Lung (tissue), 17 donors: ENCODE measurements at places on chromosomes 11 and 22. TPM values are rescaled to one million over a fixed set of nuclear protein-coding genes. Genes with fewer than 3 reads are reported as not detected.

GRCh38 chr11:112176077-112176476 is 765 bp downstream of the BCO2 start:
- no peaks in the 10 kb centered on the region for H3K36me3 ChIP-seq
- no peaks in the 10 kb centered on the region for H3K27me3 ChIP-seq
- no peak overlapping the region for H3K4me3 ChIP-seq

DNA sequence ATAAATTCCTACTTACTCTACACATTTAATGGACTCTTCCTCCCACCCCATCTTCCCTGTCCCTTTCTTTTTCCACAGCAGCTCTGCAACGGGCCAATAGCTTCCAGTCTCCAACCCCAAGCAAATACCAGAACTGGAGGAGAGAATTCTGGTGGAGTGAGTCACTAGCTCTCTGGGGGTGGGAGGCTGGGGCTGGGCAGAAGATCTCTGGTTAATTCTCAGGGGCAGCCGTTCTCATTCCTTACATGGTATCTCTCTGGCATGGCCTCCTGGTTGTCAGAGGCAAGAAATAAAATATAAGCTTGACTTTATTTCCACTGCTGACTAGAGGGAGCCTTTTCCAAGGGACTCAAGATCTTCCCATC is 90.4 kb upstream of the PARVA start:
- H3K27me3 ChIP-seq, result no peaks in the 10 kb centered on the region
- H3K36me3 ChIP-seq, result no peaks in the 10 kb centered on the region
- no peak overlapping the region for H3K4me3 ChIP-seq
- DNase-seq, result no peak

Gene MMP11
- 2.6 TPM for total RNA-seq

- H3K36me3 ChIP-seq, result no peaks in the 10 kb centered on the region
- no peak overlapping the region for H3K27ac ChIP-seq
- H3K27me3 ChIP-seq, result no peaks in the 10 kb centered on the region
- no peak for DNase-seq
These were observed 537.2 kb upstream of the API5 start for GRCh38 chr11:42774567-42774966.

DNA sequence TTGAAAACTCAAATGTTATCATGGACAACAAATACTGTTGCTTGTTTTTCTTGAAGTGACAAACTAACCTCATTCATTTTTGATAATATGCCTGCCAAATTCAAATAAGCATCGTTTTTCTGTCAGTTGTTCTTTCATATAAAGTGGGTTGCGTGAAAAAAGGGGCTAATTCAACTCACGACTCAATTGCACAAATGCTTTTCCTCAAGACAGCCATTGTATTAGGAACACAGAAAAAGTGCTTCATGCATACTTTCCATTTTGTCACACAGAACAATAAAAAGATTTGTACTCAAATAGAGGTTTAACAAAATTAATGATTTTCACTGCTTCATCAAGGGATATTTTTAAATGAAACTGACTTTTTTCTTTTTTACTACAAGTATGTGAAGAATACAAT is 94.6 kb upstream of the ALKBH3 start:
- no peak for DNase-seq
- no peak overlapping the region for H3K4me3 ChIP-seq
- H3K27me3 ChIP-seq, result no peaks in the 10 kb centered on the region
- no peaks in the 10 kb centered on the region for H3K4me1 ChIP-seq
- no peak overlapping the region for H3K27ac ChIP-seq
- peaks cover 4% of the 10 kb centered on the region for H3K36me3 ChIP-seq

DNA sequence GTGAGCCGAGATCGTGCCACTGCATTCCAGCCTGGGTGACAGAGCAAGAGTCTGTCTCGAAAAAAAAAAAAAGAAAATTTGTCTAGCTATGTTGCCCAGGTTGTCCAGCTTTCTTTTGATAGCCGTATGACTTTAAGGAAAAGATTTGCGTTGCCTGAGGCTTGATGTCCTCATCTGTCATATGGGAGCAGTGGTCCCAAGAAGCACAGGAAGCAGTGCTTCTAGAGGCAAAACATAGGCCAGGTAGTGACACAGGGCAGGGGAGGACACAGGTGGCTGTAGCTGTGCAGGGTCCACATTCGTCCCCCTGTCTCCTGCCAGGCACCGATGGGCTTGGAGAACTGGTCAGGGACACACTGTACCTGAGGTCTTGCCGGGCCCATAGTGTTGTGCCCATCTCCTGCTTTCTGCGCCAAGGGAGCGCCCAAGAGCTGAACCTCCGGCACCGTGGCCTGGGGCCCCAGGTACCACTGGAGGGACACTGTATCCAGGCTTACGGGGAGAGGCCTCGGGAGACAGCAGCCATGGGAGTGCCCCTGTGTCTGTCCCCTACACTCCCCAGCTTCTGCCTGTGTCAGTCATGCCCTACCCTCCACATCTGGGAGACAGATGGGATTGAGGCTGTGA is 1.4 kb downstream of the LRRC74B start:
- no peak for DNase-seq
- H3K4me3 ChIP-seq, result no peak overlapping the region
- H3K4me1 ChIP-seq, result peaks cover 13% of the 10 kb centered on the region
- no peaks in the 10 kb centered on the region for H3K27me3 ChIP-seq
- H3K36me3 ChIP-seq, result no peaks in the 10 kb centered on the region
- no peak overlapping the region for H3K27ac ChIP-seq

- H3K36me3 ChIP-seq, result no peaks in the 10 kb centered on the region
- DNase-seq, result no peak
- H3K4me3 ChIP-seq, result no peak overlapping the region
These were observed 2154.9 kb downstream of the LRRC4C start for GRCh38 chr11:39304586-39304985.

Gene SLC43A1
- 18.5 TPM for total RNA-seq

Gene OR51B6
- total RNA-seq, result not detected

Gene MYRF
- total RNA-seq, result 41.2 TPM

Gene MEI1
- total RNA-seq, result 7.6 TPM

Gene GRAP2
- total RNA-seq, result 2.8 TPM

GRCh38 chr11:31995032-31995431 is 95.8 kb upstream of the RCN1 start:
- peaks cover 1% of the 10 kb centered on the region for H3K4me1 ChIP-seq
- no peaks in the 10 kb centered on the region for H3K36me3 ChIP-seq
- no peaks in the 10 kb centered on the region for H3K27me3 ChIP-seq
- H3K27ac ChIP-seq, result no peak overlapping the region
- no peak for DNase-seq

Gene MS4A6A
- total RNA-seq, result 79.7 TPM

DNA sequence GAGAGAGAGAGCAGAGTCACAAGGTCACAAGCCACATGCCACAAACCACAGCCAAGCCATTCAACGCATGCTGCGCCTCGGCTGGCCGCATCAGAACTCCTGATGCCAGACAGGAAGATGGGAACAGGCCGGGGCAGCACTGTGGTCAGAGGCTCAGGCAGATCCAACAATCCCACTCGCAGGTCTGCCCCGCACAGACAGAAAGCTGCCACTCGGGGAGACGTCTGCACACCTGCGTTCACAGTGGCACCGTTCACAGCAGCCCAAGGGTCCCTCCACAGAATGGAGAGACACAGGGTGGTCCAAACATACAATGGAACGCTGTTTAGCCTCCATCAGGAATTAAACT is 408.8 kb downstream of the CTTN start:
- no peak for DNase-seq
- H3K27me3 ChIP-seq, result no peaks in the 10 kb centered on the region
- H3K4me1 ChIP-seq, result peaks cover 5% of the 10 kb centered on the region
- no peak overlapping the region for H3K4me3 ChIP-seq

GRCh38 chr11:101061606-101062005 is 68.0 kb downstream of the PGR start:
- H3K4me3 ChIP-seq, result no peak overlapping the region
- peak; percentile 26 for DNase-seq
- no peak overlapping the region for H3K27ac ChIP-seq
- no peaks in the 10 kb centered on the region for H3K36me3 ChIP-seq

- no peaks in the 10 kb centered on the region for H3K27me3 ChIP-seq
- no peaks in the 10 kb centered on the region for H3K36me3 ChIP-seq
- peaks cover 3% of the 10 kb centered on the region for H3K4me1 ChIP-seq
- no peak overlapping the region for H3K4me3 ChIP-seq
- H3K27ac ChIP-seq, result no peak overlapping the region
These were observed 6.9 kb downstream of the TRIM6 start for GRCh38 chr11:5603326-5603725.

GRCh38 chr11:28488336-28488735 is 380.1 kb downstream of the METTL15 start:
- H3K4me3 ChIP-seq, result no peak overlapping the region
- no peaks in the 10 kb centered on the region for H3K36me3 ChIP-seq
- H3K27me3 ChIP-seq, result no peaks in the 10 kb centered on the region

- H3K27ac ChIP-seq, result no peak overlapping the region
- no peak overlapping the region for H3K4me3 ChIP-seq
- H3K4me1 ChIP-seq, result no peaks in the 10 kb centered on the region
- no peaks in the 10 kb centered on the region for H3K36me3 ChIP-seq
- DNase-seq, result no peak
- H3K27me3 ChIP-seq, result no peaks in the 10 kb centered on the region
These were observed 38.1 kb upstream of the WNT11 start for GRCh38 chr11:76244316-76244851.

GRCh38 chr11:3826721-3827120 is 14.0 kb downstream of the RHOG start:
- no peak overlapping the region for H3K4me3 ChIP-seq
- no peaks in the 10 kb centered on the region for H3K27me3 ChIP-seq

DNA sequence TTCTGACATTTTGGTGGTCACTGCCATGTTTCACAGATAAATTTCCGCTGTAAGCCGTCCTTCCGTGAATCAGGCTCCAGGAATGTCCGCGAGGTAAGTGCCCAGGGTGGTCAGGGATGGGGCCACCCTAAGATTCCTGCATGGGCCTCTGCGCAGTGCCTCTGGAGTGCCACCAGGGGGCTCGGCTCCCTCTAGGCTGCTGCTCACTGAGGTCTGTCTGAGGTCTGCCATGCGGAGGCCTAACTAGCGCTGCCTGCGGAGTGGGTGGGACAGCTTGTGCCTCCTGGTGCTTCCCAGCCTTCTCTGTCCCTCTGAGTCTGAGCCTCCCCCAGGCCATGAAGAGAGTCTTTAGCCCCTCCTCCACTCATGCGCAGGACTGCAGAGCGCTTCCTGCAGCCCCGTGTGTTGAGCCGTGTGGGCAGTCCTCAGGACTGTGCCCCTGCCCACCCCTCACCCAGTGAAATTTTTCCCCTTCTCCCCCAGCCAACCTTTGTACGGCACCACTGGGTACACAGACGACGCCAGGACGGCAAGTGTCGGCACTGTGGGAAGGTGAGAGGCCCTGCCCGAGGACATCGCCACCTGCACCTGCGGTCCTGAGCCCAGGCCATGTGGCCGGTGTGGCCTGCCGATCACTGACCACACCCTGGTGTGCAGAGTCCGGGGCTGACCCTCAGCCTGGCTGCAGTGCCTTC is 11.9 kb upstream of the MDK start:
- H3K36me3 ChIP-seq, result peaks cover 3% of the 10 kb centered on the region
- H3K4me1 ChIP-seq, result peaks cover 14% of the 10 kb centered on the region
- no peak overlapping the region for H3K27ac ChIP-seq
- H3K4me3 ChIP-seq, result no peak overlapping the region
- DNase-seq, result peak; percentile 67

- peak; percentile 64 for DNase-seq
- H3K27me3 ChIP-seq, result no peaks in the 10 kb centered on the region
- H3K4me1 ChIP-seq, result no peaks in the 10 kb centered on the region
- H3K4me3 ChIP-seq, result no peak overlapping the region
These were observed 35.0 kb upstream of the PRAME start for GRCh38 chr22:22593964-22594656.

DNA sequence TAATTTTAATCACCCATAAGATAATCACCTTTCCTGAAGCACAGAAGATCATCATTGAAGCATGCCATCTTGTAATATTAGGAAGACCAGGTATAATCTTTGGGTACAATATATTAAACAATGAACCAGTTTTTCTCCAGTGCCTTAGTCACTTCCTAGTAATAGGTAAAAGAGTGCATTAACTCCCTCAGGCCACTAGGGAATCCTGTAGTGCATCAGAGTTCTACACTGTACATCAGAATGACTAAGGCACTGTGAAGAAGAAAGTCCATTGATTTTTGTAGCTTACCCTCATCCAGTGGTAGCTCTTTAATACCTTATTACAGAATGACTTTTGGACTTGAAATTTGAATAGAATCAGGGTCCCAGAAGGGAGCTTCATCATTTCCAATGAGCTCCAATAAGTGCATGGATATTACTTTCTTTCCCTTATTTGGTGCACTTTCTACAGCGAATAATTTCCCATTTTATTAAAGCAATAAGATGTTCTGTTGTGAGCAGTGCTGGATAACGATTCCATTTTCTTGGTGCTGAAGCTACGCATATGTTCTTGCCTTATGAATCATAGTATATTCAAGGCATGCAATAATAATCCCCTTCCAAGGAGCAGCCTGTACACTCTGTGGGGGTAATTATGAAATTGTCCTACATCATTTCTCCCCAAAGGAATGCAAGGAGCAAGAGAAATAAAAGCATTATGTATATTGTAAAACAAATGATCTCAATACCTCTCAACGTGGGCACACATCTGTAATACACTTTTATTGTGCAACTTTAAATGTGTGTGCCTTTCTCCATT is 4.7 kb downstream of the C11orf87 start:
- DNase-seq, result no peak
- no peaks in the 10 kb centered on the region for H3K36me3 ChIP-seq
- no peaks in the 10 kb centered on the region for H3K4me1 ChIP-seq
- H3K27me3 ChIP-seq, result peaks cover 40% of the 10 kb centered on the region
- no peak overlapping the region for H3K27ac ChIP-seq
- H3K4me3 ChIP-seq, result no peak overlapping the region

Gene CDC42EP2
- total RNA-seq, result 28.9 TPM

GRCh38 chr11:85930879-85931366 is 75.7 kb downstream of the CCDC83 start:
- no peaks in the 10 kb centered on the region for H3K27me3 ChIP-seq
- no peak overlapping the region for H3K27ac ChIP-seq
- DNase-seq, result no peak

GRCh38 chr11:80211673-80212072 is 770.8 kb upstream of the TENM4 start:
- DNase-seq, result no peak
- H3K4me1 ChIP-seq, result peaks cover 7% of the 10 kb centered on the region
- no peak overlapping the region for H3K4me3 ChIP-seq
- no peaks in the 10 kb centered on the region for H3K36me3 ChIP-seq
- no peaks in the 10 kb centered on the region for H3K27me3 ChIP-seq

Gene RASGRP2
- 20.0 TPM for total RNA-seq

Gene CYTH4
- total RNA-seq, result 25.9 TPM

DNA sequence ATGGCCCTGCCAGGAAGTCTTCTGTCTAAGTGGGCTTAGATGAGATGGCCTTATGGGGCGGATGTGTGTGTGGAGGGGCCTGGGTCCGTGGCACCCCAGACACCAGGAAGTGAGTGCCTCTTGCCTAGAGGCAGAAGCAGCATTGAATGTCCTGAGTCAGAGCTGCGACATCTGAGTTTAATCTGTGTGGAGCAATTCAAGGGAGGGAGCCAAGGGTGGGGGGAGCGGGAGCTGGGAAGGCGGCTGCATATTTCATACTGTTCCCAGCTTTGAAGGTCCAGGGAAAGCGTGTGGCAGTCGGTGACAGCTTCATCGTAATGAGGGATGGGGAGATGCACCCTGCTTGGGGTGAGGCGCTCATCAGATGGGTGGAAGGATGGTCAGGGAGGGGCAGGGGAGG is 73.5 kb upstream of the THY1 start:
- no peaks in the 10 kb centered on the region for H3K4me1 ChIP-seq
- DNase-seq, result no peak
